ENCODE measurements at places on chromosomes 2 and 18.

GRCh38 chr18:5475267-5475666 lies 68.5 kb downstream of the EPB41L3 start:
- peak; percentile 65 for DNase-seq

- no peak for DNase-seq
Observed at GRCh38 chr2:8582651-8583399, 99.0 kb upstream of the ID2 start.

DNA sequence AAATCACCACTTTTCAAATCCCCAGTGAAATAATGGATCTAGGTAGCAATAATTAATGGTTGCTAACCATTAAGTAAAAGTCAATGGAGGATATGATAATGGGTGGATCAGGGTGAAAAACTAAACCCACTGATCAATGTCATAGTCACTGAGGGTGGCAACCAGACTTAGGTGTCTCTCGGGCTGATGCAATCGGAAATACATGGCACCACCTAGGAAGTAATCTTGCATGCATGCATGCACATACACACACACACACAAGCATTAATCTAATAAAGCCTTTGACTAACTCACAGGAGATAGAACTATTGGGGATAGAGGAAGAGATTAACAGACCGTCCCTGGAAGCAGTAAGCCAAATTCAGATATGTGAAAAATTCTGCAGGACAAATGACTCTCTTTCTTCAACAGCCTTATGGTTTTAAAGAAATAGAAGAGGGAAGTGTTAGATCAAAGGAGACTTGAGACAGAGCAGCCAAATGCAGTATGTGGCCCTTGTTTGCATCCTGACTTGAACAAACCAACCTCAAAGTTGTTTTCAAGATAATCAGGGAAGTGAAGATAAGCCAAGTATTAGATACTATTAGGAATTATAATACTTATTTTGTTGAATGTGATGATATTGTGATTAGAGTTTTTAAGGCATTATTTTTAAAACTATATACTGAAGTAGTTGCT lies 186.0 kb upstream of the RMP24 start:
- no peak for DNase-seq

- DNase-seq, result no peak
Observed at GRCh38 chr2:232897598-232898408, 27.7 kb downstream of the SNORC start.

GRCh38 chr2:216694082-216694825 lies 1.1 kb downstream of the IGFBP5 start:
- no peak for DNase-seq

DNA sequence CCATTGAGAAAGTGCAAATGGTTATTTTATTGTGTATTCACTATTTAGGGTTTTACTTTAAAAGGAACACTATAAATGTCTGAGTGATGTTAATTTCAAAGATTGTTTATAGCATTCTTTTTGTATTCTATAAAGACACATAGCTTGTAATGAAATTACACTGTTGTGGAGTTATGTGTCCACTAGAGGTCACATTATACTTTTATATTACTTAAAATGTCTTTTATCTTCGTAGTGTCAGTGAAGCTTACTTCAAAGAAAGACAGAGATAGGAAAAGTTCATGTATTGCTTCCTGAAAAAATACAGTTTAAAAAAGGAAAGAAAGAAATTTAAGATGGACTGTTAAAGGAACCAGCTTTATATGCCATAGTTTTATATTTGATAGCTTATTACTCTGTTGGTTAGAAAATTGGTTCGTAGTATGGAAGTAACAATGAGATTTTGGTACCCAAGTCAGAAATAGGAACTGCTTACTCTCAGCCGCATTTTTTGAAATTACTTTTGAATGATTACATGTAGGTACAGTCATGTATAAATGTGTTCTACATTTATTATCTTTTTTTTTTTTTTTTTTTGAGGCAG lies 20.5 kb downstream of the APLF start:
- DNase-seq, result no peak

- no peak for DNase-seq
Observed at GRCh38 chr2:240326246-240326645, 109.2 kb upstream of the GPC1 start.

- DNase-seq, result no peak
Observed at GRCh38 chr2:218290316-218291261, 1.7 kb downstream of the TMBIM1 start.

GRCh38 chr2:18889565-18890332 lies 300.4 kb upstream of the NT5C1B start:
- DNase-seq, result no peak

DNA sequence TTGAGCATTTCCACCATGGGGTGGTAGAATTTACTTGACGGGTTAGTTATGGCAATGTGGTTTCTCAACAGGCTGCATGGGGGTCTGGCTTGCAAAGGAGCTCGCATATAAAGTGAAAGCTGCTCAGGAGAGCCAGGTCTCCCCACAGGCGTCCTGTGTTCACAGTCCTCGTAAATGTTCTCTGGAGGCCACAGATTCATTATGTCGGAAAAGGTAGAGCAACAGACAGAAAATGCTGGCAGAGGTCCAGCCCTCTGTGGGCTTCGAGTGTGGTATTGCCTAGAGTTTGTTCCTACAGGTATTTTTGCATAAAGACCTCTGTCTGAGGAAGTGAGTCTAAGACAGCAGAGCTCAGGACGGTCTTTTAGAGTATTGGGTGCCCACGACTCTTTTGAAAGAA lies 96.4 kb downstream of the CDCA7 start:
- DNase-seq, result no peak

- DNase-seq, result peak; percentile 40
Observed at GRCh38 chr18:903701-904100, 970 bp upstream of the ADCYAP1 start.
